ENCODE measurements at places on chromosomes 3 and 15.

GRCh38 chr3:195443391-195443989, 670 bp upstream of the ACAP2 start:
- DNase-seq, result no peak

DNA sequence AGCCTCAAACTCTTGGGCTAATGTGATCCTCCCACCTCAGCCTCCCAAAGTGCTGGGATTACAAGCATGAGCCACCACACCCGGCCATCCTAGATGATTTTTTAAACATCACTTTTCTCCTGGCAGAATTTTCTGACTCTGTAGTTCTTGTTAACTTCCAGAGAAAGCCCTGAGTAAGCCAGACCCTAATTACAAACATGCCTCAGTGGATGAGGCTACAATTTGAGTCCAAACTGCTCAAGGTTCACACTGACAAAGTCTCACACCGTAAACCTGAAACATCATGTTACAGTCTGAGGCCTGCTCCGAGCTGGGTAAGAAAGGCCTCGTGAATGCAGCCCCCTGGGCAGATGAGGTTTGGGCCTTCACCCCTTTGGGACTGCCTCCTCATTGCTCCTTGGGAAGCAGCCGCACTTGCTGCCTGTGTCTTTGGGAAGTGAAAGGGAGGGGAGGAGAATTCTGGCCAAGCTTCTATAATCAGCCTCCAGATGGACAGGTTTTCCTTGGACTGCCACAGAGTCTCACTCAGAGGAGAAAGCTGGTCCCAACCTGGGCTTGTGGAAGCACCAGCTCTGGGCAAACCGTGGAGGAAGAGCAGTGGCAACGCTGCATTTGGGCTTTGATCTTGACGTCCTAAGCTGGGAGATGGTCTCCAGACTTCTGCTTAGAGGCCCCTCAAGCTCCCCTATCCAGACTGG, 46.0 kb downstream of the CA12 start:
- no peak for DNase-seq

DNA sequence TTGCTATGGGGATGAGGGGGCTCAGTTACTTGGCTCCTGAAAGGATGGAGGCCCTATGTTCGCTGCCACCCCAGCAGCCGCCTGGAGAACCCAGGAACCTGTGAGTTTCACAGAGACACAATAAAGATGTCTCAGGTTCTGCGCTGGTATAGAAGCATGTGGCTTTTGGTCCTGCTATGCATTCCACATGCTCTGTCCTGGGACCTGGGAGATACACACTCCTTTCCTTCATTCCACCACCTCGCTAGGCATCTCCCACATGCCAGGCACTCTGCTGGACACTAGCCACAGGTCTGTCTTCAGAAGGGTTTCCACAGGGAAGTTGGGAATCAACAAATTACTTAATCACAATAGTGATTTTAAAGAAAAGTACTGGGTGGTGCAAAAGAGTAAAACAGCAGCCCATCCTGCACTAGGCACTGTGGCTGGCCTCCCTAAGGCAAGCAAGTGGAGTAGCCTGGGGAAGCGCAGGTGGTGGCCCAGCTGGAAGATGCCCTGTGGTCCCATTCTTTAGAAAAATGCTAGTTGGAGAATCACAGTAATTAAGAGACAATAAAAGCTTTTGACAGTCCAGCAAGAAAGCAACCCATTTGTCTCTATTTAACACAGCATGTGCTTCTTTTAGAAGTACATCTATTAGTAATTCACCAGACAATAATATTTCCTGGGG, 408.9 kb upstream of the WNT5A start:
- DNase-seq, result no peak

- DNase-seq, result no peak
Observed at GRCh38 chr15:23424111-23424904, 22.7 kb downstream of the GOLGA6L2 start.

DNA sequence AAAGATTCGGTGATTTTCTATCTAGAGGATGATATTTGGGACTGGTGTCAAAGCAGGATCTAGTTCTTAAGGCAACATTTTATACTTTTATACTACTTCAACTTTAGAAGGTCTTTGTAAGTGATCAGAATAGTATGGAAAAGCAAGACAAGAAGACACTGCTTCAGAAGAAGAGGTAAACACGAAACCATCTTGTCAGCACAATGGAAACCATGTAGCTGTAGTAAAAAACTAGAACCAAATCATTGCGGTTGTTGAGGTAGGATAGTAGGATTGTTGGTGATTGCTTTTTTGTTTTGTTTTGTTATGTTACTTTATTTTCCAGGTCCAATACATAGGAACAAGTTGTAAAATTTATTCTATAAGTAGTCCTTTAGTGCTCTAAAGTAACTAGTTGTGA, 40.0 kb downstream of the SEMA6D start:
- DNase-seq, result no peak

- DNase-seq, result no peak
Observed at GRCh38 chr15:93452537-93453211, 363.7 kb upstream of the RGMA start.

DNA sequence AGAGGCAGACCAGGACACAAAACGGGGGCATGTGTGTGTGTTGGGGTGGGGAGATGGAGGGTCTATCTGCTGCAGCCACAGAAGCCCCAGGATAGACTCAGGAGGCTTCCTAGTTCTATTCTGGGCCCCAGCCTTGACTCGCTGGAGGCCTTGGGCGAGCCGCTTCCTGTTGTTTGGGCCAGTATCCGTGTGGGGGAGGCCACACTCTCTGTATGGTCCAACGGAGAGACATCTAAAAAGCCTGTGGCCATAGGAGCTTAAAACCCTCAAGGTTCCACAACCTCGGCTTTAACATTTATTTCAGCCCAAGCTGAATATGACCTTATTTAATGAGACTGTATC, 32.8 kb downstream of the POC1A start:
- DNase-seq, result no peak

GRCh38 chr3:49619649-49620048, 54.5 kb upstream of the APEH start:
- DNase-seq, result no peak

DNA sequence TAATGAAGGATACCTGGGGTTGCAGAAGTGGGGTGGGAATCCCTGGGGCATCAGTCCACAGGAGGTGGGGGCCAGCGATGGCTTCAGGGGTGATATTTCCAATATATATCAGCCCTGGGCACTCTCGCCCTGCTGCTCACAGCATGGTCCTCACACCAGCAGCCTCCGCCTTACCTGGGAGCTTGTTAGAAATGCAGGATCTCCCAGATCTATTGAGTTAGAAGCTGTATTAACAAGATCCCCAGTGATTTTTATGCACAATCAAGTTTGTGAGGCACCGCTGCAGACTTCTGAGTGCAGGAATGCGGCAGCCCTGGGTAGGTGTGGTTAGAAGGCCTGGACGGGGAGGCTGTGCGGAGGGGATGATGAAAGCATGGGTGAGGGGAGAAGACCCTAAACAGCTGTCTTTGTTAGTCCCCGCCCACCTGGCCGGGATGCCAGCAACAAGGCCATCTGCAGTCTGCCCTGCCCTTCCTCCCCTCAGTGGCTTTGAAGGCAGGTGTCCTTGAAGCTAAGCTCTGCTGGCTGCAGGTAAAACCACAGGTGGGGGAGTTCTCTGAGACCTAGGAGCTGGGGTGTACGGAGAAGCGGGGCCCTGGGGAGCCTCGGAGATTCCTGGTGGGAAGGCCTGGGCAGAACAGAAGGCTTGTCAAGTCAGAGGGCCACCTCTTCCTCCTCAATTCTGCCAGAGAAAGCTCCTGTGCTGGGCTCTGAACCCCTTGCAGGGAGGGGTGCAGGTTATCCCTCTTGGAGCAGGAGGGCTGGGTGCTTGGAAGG, 11.4 kb downstream of the FAM107A start:
- no peak for DNase-seq

- no peak for DNase-seq
Observed at GRCh38 chr3:13111173-13111872, 38.1 kb upstream of the IQSEC1 start.
